Transverse colon (tissue), 4 donors: ENCODE measurements at places on chromosomes 3 and 15.

DNA sequence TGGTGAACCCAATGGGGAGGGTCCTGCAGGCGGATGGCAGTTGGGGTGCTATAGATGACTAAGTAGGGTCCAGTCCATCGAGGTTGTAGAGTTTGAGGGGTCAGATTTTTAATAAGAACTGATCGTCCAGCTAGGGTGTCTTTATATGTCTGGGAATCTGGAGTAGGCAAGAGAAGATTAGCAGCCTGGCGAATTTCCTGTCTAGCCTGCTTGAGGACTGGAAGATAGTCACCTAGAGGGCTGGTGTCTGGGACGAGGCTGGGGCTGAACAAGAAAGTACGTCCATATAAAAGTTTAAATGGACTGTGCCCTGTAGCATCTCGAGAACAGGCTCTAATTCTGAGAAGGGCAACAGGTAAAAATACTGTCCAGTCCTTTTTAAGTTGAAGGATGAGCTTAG is 6.7 kb upstream of the IP6K2 start:
- H3K4me3 ChIP-seq = no peak overlapping the region
- no peak for DNase-seq
- no peaks in the 10 kb centered on the region for H3K27me3 ChIP-seq
- H3K27ac ChIP-seq = peak overlapping the region; percentile 78

GRCh38 chr3:153029350-153029749 is 132.7 kb upstream of the RAP2B start:
- H3K4me1 ChIP-seq = peaks cover 6% of the 10 kb centered on the region
- no peaks in the 10 kb centered on the region for H3K36me3 ChIP-seq
- H3K27me3 ChIP-seq = no peaks in the 10 kb centered on the region
- no peak overlapping the region for H3K27ac ChIP-seq
- no peak overlapping the region for H3K4me3 ChIP-seq

DNA sequence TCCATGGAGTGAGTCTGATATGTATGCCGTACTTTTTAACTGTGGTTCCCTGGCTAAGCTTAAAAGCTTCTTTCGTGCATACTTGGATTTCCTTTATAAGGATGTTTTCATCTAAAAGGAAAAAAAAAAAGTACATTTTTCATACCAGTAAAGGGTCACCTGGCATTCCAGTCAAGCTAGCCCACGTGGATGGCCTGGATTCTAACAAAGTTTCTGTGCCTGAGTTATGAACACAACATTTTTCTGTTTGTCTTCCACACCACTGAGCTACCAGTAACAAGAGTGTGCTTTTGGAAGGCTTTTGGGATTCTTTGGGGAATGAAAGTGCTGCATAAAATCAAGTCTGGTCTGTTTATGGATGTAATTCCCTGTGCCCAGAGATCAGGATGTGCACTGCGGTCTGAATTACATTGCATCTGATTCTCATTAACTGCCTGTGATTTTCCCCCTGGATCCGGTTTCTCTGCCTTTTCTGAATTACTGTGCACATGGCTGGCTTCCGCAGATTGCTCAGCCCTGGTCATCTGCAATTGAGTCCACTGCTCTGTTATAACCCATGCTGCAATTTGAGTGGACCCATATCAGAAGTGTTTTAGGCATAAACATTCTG is 38.2 kb upstream of the MAGI1 start:
- H3K27ac ChIP-seq = no peak overlapping the region
- no peak for DNase-seq
- H3K4me1 ChIP-seq = no peaks in the 10 kb centered on the region
- H3K4me3 ChIP-seq = no peak overlapping the region

DNA sequence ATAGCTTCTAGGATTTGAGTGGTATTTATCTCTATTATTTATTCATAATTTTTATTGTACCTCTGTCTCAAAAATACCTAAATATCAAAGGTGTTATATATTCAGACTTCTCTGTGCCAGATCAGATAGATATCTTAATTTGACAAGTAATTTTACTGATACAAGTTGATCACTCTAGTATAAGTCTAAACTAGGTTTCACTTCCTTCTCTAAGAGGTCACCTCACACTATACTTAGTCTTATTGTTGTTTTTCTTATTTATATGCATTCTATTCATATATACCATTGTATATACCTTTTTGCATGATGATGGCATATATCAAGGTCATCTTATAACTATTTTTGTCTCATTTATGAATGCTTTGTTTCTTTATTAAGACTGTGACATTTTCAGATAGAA is 26.4 kb upstream of the HGD start:
- H3K27me3 ChIP-seq = no peaks in the 10 kb centered on the region
- no peaks in the 10 kb centered on the region for H3K4me1 ChIP-seq
- no peak for DNase-seq

GRCh38 chr15:73602446-73602843 is 30.7 kb downstream of the NPTN start:
- no peaks in the 10 kb centered on the region for H3K27me3 ChIP-seq
- no peak for DNase-seq
- peaks cover 57% of the 10 kb centered on the region for H3K4me1 ChIP-seq
- H3K27ac ChIP-seq = peak overlapping the region; percentile 73
- no peak overlapping the region for H3K4me3 ChIP-seq
- no peaks in the 10 kb centered on the region for H3K36me3 ChIP-seq

GRCh38 chr3:46491089-46492070 is 6.4 kb upstream of the RTP3 start:
- no peaks in the 10 kb centered on the region for H3K27me3 ChIP-seq
- no peaks in the 10 kb centered on the region for H3K36me3 ChIP-seq
- no peak for DNase-seq
- H3K4me3 ChIP-seq = no peak overlapping the region

GRCh38 chr15:22949074-22949547 is 31.1 kb downstream of the CYFIP1 start:
- peaks cover 18% of the 10 kb centered on the region for H3K4me1 ChIP-seq
- H3K27me3 ChIP-seq = no peaks in the 10 kb centered on the region
- peak overlapping the region; percentile 2 for H3K27ac ChIP-seq
- peak; percentile 33 for DNase-seq
- H3K4me3 ChIP-seq = no peak overlapping the region

GRCh38 chr3:14047027-14047426 is 77.6 kb downstream of the CHCHD4 start:
- H3K27ac ChIP-seq = no peak overlapping the region
- no peaks in the 10 kb centered on the region for H3K4me1 ChIP-seq
- no peak for DNase-seq
- H3K4me3 ChIP-seq = no peak overlapping the region
- H3K36me3 ChIP-seq = no peaks in the 10 kb centered on the region

DNA sequence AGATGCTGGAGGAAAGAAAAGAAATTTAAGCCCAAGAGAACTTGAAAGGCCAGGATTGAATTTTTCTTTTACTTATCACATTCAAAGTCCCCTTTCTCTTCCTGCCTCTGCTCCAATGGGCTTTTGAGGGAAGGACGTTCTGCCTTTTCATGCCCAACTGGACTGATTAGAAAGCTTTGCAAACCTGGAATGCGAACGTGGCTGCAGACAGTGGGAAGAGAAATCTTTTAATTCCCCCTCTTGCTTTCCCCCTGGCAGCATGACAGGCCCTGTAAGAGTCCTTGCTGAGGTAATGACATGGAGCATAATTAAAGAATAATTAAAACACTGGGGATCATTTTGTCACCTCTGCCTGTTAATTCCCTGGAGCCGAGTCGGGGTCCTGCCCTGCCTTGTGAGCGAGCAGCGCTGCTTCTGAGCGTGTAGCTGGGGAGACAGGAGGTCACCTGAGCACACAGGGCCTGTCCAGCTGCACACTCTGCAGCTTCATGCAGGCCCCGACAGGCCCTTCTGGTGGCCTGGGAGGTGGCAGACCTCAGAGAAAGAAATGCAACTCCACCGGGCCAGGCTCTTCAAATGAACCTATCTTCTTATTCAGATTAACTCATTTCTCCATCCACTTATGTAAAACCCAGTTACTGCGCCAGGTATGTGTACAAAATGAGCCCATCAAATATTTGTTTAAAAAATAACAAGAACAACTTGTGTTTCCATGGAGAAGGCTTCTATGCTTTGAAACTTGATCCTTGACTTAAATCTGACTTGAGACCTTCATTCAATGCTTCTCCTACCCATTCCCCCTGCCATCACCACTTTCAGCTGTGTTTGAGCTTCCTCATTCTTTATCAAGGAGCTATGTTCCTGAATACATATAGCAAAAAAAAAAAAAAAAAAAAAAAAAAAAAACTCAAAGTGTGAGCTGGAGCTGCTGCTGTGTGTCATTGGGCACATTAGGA is 628.2 kb upstream of the CFAP20DC start:
- no peaks in the 10 kb centered on the region for H3K4me1 ChIP-seq
- H3K27me3 ChIP-seq = no peaks in the 10 kb centered on the region
- no peak for DNase-seq
- H3K27ac ChIP-seq = no peak overlapping the region
- H3K36me3 ChIP-seq = no peaks in the 10 kb centered on the region

DNA sequence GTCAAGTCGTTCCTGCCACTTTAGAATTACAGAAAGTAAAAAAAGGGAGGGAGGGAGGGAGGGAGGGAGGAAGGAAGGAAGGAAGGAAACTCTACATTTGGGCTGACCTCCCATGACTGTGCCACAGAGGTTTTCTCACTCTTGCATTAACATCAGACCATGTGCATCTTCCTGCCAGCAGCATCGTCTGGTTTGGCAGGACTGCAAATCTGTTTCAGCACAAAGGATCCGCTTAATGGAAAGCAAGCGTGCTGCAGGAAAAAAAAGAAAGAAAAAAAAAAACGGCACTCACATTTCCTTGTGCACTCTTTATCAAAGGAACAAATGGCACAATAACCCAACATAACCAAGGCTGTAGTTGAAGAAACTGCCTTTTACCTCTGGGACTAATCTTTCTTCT is 148.8 kb upstream of the HES1 start:
- no peak overlapping the region for H3K27ac ChIP-seq
- no peaks in the 10 kb centered on the region for H3K36me3 ChIP-seq
- no peaks in the 10 kb centered on the region for H3K27me3 ChIP-seq
- no peak overlapping the region for H3K4me3 ChIP-seq
- DNase-seq = no peak

GRCh38 chr3:116776880-116777785 is 67.6 kb downstream of the TUSC7 start:
- no peaks in the 10 kb centered on the region for H3K4me1 ChIP-seq
- H3K27me3 ChIP-seq = no peaks in the 10 kb centered on the region
- H3K27ac ChIP-seq = no peak overlapping the region
- H3K4me3 ChIP-seq = no peak overlapping the region

DNA sequence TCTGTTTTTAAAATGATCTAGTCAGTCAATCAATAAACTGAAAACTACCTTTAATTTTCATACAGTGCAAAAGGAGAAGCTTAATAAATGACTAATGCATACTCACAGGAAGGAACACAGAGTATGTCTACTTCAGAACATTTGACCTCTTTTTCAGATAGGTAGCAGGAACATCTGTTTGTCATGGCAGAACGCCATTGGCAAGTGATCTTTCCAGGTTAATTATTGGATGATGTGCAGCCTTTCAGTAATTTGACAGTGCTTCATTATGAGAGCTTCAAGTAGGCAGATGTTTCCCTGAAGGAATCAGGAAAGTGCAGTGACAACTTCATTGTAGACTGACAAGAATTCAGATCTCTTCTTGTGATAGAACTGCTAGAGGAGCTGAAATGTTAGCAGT is 325.0 kb downstream of the OTOL1 start:
- no peak overlapping the region for H3K27ac ChIP-seq
- H3K4me1 ChIP-seq = no peaks in the 10 kb centered on the region
- H3K4me3 ChIP-seq = no peak overlapping the region
- H3K27me3 ChIP-seq = no peaks in the 10 kb centered on the region
- no peaks in the 10 kb centered on the region for H3K36me3 ChIP-seq

DNA sequence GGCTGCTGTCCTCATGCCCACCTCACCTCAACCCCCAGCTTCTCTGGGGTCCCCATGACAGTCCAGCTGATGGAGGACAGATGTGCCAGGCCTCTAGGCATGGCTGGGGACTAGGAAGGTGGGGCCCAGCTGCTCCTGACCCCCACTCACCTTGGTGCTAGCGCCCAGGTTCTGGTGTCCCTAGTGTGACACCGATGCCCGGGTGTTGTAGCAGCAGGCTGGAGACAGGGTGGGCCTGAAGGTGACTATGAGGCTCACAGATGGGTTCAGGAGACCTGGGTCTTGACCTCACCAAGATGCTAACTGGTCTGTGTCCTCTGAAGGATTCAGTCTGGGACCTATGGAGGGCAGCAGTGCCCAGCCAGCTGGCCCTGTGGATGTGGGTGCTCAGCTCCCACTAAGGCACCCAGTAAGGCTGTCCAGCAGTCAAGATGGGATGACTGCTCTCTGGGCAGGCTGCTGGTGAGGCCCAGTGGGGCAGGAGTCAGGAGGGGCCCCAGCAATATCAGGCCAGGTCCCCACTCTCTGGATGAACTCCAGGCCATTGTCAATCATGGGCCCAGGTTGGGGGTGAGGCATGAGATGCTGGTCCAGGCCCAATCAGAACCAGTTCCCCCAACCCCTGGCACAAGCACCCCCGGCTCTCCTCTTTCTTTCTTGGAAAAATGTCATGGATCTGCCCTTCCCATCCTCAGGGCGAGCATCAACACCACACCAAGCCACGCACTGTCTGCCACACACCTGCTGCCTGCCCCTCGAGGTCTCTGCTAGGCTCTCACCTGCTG is 33.0 kb downstream of the ALDH1L1 start:
- no peaks in the 10 kb centered on the region for H3K27me3 ChIP-seq
- H3K4me1 ChIP-seq = no peaks in the 10 kb centered on the region
- no peak overlapping the region for H3K27ac ChIP-seq
- H3K36me3 ChIP-seq = no peaks in the 10 kb centered on the region
- peak; percentile 3 for DNase-seq

- no peaks in the 10 kb centered on the region for H3K36me3 ChIP-seq
- H3K4me3 ChIP-seq = no peak overlapping the region
- H3K27ac ChIP-seq = no peak overlapping the region
- no peaks in the 10 kb centered on the region for H3K4me1 ChIP-seq
- no peak for DNase-seq
These were observed 7.0 kb downstream of the IQSEC1 start for GRCh38 chr3:13066236-13066635.

GRCh38 chr3:105513886-105514285 is 147.2 kb downstream of the ALCAM start:
- H3K27me3 ChIP-seq = no peaks in the 10 kb centered on the region
- H3K4me3 ChIP-seq = no peak overlapping the region
- H3K27ac ChIP-seq = no peak overlapping the region
- H3K4me1 ChIP-seq = no peaks in the 10 kb centered on the region
- no peaks in the 10 kb centered on the region for H3K36me3 ChIP-seq
- DNase-seq = no peak

GRCh38 chr15:101547737-101548136 is 58.2 kb upstream of the PCSK6 start:
- no peaks in the 10 kb centered on the region for H3K36me3 ChIP-seq
- peaks cover 10% of the 10 kb centered on the region for H3K27me3 ChIP-seq
- H3K27ac ChIP-seq = no peak overlapping the region
- H3K4me1 ChIP-seq = no peaks in the 10 kb centered on the region
- DNase-seq = no peak

- no peaks in the 10 kb centered on the region for H3K4me1 ChIP-seq
- no peaks in the 10 kb centered on the region for H3K36me3 ChIP-seq
- peak; percentile 72 for DNase-seq
- no peak overlapping the region for H3K27ac ChIP-seq
- no peak overlapping the region for H3K4me3 ChIP-seq
- H3K27me3 ChIP-seq = peaks cover 7% of the 10 kb centered on the region
These were observed 39.6 kb downstream of the TGM4 start for GRCh38 chr3:44913868-44914468.
